Right lobe of liver (tissue), 6 donors: ENCODE measurements at places on chromosomes 5 and 9.

GRCh38 chr9:101993771-101994170 lies 255.3 kb upstream of the GRIN3A start:
- H3K4me1 ChIP-seq = no peaks in the 10 kb centered on the region
- H3K27me3 ChIP-seq = no peaks in the 10 kb centered on the region
- H3K36me3 ChIP-seq = no peaks in the 10 kb centered on the region
- H3K4me3 ChIP-seq = no peak overlapping the region
- DNase-seq = no peak

DNA sequence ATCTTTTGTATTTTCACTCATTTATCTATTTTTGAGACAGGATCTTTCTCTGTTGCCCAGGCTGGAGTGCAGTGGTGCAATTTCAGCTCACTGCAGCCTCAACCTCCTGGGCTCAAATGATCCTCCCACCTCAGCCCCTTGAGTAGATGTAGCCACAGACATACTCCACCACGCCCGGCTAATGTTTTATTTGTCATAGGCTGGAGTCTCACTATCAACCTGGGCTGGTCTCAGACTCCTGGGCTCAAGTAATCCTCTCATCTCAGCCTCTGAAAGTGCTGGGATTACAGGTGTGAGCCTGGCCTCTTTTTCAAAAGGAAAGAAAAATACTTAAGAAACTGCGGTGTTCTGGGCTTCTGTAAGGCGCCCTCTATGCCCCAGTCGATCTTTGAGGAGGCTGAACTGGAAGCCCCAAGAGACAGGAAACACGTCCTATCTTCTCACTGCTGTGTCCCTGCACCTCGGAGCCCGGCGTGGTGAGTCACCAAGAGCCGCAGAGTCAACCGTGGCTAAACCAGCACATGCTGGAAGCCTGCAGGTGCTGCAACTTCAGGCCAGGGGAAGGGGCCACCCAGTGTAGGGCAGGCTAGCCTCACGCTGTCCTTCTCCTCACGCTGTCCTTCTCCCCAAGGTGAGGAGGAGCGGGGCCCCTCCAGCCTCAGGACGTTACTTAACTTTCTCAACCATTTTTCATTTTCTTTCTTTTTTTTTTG lies 15.2 kb upstream of the LHX3 start:
- H3K27ac ChIP-seq = no peak overlapping the region
- H3K4me1 ChIP-seq = no peaks in the 10 kb centered on the region
- H3K36me3 ChIP-seq = no peaks in the 10 kb centered on the region

DNA sequence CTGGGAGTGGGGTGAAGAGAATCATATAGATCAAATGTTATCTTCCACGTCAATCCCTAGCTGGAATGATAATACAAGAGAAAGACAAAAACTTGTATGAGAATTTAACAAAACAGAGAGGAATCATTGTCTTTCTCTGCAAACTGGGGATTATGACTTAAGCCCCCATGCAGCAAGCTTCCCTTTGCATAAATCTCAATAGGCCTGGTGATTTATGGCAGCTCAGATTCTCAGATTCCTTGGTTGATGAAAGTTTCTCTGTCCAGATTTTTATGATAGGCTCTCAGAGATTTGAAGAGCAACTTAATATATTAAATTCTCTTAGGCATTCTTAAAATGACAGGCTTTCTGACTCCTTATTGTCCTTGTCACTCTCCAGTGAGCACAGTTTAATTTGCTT lies 56.0 kb downstream of the RASGRF2 start:
- H3K27me3 ChIP-seq = no peaks in the 10 kb centered on the region
- DNase-seq = no peak
- H3K27ac ChIP-seq = no peak overlapping the region

- DNase-seq = no peak
- H3K27ac ChIP-seq = no peak overlapping the region
- no peak overlapping the region for H3K4me3 ChIP-seq
- H3K27me3 ChIP-seq = no peaks in the 10 kb centered on the region
- no peaks in the 10 kb centered on the region for H3K4me1 ChIP-seq
These were observed 3.6 kb upstream of the RGS7BP start for GRCh38 chr5:64502196-64502595.

- no peak overlapping the region for H3K27ac ChIP-seq
- DNase-seq = no peak
- no peaks in the 10 kb centered on the region for H3K27me3 ChIP-seq
- no peak overlapping the region for H3K4me3 ChIP-seq
- H3K36me3 ChIP-seq = no peaks in the 10 kb centered on the region
These were observed 184.7 kb downstream of the CARTPT start for GRCh38 chr5:71903808-71904207.

DNA sequence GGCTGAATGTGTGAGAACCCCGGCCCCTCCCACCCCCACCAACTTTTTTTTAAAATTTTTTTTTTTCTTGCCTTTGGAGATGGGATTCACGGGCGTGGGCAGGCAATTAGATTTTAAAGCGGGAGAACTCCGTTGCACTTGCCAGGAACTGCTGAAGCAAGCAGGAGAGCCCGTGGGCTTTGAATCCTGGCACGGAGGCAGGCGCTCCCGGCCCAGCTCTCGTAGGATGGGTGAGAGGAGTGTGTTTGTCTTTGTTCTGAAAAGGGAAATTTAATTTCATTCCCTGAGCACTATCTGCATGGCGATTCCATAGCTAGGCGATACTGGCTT lies 54.3 kb upstream of the BOD1 start:
- DNase-seq = no peak
- H3K27me3 ChIP-seq = no peaks in the 10 kb centered on the region
- H3K36me3 ChIP-seq = no peaks in the 10 kb centered on the region
- no peak overlapping the region for H3K4me3 ChIP-seq
- H3K4me1 ChIP-seq = peaks cover 17% of the 10 kb centered on the region
- peak overlapping the region; percentile 67 for H3K27ac ChIP-seq

DNA sequence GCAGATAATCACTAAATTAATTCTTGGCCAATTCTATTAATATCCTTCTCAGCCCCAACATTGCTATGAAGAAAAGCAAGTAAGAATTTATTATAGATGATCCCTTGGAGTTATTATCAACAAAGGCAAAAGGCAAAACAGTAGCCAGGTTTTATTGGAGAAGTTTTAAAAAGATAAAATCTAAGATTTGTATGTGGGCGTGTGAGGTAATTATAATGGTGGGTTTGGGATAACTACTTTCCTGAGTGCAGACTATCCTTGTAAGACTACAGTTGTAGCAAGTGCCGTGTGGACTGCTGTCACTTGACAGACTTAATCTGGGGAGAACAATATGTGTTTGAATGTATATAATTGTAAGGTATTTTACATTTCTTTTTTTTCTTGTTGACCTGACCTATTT lies 23.2 kb downstream of the SLC31A1 start:
- no peaks in the 10 kb centered on the region for H3K4me1 ChIP-seq
- DNase-seq = no peak
- no peaks in the 10 kb centered on the region for H3K27me3 ChIP-seq
- no peak overlapping the region for H3K4me3 ChIP-seq
- no peak overlapping the region for H3K27ac ChIP-seq
